ENCODE measurements at places on chromosomes 2 and 18.

DNA sequence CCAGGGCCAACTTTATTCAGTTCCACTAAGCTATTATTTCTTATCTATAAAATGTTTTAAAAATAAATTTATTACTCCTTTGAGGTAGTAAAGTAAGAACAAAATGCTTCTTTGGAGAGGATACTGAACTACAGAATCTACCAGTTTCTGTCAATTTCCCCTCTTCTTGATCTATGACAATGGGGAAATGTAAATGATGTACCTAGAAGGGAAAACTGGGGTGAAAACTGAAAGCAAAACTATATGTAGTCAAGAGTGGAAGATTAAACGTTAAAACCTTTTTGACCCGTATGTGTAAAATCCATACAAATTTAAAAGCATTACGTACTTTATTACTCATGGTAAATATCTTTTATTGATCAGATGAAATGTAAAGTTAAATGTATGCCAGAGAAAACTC, 1287.8 kb upstream of the TMEFF2 start:
- DNase-seq = no peak

DNA sequence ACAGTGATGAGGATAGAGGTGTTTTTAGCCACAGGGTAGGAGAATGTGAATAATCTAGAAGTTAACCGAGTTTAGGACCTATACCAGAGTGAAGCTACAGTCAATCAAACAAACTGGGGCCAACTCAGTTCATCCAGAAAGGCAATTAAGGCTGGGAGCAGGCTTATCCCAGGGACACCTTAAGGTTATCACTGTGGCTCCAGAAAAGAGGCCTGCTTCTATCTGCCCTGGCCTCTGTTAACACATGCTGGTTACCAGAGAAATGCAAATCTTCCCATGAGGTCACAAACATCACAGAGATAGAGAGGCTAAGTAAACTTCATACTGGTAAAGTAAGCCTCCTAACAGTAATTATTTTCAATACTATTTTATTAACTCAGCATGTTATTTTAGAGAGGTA, 93.2 kb upstream of the GRB14 start:
- DNase-seq = no peak

DNA sequence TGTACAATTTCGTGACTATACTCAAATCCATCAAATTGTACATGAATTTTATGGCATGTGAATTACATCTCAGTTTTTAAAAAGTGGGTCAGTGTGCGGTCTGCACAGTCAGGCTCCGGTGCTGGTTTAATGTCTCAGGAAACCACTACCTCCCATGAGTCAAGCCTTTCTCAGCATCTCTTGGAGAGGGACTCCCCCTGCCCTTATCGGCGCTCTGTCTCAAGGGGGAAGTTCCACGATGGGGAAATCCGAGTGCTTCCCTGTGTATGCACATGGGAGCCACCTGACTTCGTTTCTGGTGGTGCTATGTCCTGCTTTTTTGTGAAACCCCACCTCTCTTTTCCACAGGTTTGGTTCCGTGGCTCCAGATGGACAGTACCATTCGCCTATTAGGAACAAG, 72.5 kb downstream of the ACOXL start:
- DNase-seq = no peak

GRCh38 chr2:144012304-144012703, 507.6 kb downstream of the ZEB2 start:
- no peak for DNase-seq

DNA sequence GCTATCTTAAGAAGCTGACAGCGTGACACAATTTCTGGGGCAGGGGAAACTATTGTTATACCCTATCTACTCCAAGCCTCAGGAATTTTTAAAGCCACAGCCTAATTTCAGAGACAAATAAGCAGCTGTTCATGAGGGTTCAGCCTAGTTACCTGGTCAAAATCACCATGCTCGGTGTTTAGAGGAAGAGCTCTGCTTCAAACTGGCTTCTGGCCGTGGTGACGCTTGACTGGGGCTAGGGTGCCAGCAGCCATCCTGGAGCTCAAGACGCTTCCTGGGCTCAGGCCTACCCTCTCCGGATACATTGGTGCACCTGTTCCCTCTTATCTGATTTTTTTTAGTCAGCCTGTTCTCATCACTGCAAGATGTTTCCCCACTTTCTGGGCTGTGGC, 41.7 kb downstream of the FRZB start:
- no peak for DNase-seq

DNA sequence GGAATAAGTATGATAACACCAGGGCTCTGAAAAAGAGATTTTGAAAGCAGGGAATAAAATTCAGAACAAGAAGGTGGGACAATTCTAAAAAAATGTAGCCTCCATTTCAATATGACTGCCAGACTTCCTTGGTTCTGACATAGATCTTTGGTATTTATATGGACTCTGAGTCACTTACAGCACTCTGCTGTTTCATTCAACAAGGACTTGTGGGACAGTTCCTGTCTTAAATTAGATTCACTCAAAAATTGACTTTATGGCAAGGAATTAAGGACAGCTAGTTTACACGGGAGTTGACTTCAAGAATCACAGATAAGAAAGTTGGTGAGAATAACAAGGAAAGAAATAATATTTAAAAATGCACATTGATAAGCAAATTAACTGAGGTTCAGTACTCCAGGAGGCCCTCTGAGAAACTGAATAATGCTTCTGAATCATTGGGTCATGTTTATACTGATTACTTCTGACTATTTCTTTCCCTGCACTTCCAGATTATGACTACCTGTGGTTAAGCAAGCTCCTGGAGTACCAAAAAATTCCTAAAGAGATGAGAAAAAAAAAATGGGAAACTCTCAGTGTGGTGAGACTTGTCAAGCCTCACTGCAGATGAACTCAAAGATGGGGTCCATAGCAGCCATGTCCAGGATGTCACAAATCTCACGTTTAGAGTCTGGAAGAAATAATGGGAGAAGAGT, 828.3 kb upstream of the PIK3C3 start:
- DNase-seq = no peak

GRCh38 chr2:96198921-96199320, 9.7 kb downstream of the STARD7 start:
- DNase-seq = no peak

- no peak for DNase-seq
Measured at GRCh38 chr18:73688851-73689711, 458.6 kb downstream of the FBXO15 start.

DNA sequence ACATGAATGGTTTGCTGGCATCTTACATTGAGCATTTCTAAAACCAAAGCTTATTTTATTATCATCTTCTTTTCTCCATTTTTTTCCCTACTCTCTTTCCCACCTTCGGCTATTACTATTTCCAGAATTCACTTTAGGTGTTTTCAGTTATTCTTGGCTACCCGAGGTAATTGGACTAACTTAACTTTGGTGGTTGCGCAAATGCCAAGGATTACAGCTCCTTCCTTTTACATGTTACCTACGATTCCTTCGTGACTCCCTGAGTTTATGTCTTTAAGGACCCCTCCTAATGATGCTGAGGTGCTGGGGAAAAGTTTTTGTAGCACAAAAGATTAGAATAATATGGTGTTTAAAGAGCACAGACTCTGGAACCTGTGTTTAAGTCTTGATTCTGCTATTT, 14.3 kb downstream of the KIAA1328 start:
- DNase-seq = no peak

GRCh38 chr2:157785866-157786662, 90.1 kb downstream of the ACVR1 start:
- no peak for DNase-seq

- no peak for DNase-seq
Measured at GRCh38 chr2:79713131-79713785, 200.4 kb downstream of the CTNNA2 start.

GRCh38 chr18:13611142-13611600, 115.2 kb downstream of the FAM210A start:
- DNase-seq = no peak

DNA sequence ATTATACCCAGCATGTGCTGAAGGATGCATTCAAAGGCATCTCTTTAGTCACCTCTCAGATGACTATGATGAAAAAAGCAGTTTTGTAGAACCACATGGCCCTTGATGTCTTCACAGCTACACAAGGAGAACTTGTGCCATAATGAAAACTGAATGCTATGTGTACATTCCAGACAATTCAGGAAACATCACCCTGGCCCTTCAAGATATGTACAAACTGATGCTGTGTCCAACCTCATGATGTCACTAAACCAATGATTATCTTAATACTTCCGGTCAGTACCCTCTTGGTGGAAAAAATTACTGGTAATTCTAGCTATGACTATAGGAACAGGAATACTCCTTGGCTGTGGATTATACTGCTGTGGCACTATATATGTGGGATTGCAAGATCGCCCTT, 20.0 kb downstream of the DUSP11 start:
- no peak for DNase-seq

DNA sequence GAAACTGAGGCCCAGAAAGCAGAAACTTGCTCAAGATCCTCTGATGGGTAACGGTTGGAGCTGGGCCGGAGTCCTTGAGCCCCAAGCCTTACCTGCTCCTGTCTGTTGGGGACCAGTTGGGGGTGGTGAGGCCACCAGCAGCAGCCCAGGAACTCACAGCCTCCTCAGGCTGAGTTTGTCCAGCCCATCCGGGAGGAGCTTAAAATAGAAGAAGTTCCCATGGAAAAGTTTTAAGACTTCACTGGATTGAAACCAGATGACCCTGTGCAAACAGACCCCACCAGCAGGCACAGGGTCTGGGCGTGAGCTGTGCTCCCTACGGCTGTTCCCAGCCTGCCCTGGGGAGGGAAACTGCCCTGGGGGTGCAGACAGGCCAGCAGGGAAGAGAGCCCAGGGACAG, 40.6 kb upstream of the FOSL2 start:
- DNase-seq = no peak
